ENCODE measurements at places on chromosomes 11 and 22. TPM values are rescaled to one million over a fixed set of nuclear protein-coding genes. Genes with fewer than 3 reads are reported as not detected.

DNA sequence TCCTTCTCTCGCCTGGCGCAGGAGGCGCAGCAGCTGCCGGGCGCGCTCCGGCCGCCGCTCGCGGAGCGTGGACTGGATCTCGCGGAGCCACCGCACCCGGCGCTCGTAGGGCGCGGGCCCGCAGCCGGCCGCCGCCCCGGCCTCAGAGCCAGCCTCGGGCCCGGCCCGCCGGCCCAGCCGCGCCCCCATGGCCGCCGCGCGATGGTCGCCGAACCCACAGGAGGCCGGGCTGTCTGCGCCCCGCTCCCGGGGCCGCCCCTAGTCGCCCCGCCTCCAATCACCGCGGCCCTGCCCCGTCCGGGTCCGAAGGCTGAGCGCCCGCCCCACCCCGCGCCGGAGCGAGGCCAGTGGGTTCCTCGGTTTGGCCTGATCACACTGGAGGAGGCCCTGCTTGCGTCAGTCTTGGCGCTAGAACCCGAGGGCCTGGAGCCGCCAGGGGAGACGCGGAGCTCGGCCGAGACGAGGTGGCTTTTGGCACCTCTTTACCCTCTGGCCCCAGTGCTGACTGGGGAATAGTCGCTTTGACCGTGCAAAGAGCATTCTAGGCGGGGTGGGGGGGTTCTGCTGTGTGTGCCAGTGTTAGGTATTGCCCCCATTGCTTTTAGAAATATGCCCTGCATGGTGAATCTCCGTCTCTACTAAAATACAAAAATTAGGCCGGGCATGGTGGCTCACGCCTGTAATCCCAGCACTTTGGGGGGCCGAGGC is at the start of gene LRRC75B:
Gene LRRC75B (minus strand): TSS at position 223 of the 708 bp plus-strand sequence. CDS start 34 bp downstream, at position 189.
- peak; percentile 70 for DNase-seq

- DNase-seq = no peak
These were observed 1475.5 kb upstream of the TENM4 start for GRCh38 chr11:80916173-80916798.

DNA sequence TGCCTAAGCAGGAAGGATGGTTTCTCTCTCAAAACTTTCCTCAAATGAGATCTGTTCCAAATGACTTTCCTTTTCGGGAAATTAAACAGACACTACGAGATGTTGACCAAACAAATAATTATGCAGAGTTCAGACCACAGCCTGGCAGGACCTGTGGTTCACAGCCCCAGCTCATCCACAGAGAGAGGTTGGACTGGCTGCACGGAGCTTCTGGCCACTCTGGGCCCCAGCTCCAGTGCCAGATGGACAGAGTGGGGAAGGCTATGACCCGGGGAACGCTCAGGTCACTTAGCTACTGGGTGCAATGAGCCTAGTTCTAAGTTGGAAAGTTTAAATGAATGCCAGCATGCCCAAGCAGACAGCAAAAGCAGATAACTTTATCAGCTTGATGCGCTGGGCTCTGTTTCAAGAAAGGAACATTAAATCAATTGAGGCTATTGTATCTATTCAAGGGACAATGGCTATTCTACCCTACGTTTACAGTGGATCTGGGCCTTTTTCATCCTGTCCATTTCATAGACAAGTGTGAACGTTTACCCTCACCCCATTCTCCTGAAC is 155.7 kb upstream of the NARS2 start:
- DNase-seq = no peak

GRCh38 chr22:20117633-20118299 is 740 bp upstream of the TRMT2A start:
- peak; percentile 98 for DNase-seq

DNA sequence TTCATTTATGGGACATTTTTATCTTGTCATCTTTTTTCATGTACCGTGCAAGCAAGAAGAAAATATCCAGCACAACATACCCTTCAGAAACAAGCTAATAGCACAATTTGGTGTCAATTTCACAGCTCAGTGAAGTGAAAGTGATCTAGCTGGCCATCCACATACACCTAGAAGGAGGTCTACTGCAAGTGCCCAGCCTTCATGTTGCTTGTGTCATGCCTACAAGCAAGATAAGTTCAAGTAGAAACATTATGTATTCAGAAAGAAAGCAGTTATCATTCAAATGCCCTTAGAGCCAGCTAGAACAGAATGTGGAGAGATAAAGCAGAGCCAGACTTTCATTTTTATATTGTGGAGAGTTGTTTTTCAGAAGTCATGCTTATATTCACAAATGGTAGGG is 325.7 kb upstream of the PITPNB start:
- DNase-seq = no peak

- no peak for DNase-seq
These were observed 76.5 kb downstream of the SWAP70 start for GRCh38 chr11:9740202-9740883.

CD248 gene
- total RNA-seq = 0.20 TPM

SSH3 gene
- 1.0 TPM for total RNA-seq

KRTAP5-2 gene
- total RNA-seq = not detected

SLC43A1 gene
- total RNA-seq = 42.9 TPM
